ENCODE measurements at places on chromosomes 6 and 20. TPM values are rescaled to one million over a fixed set of nuclear protein-coding genes. Genes with fewer than 3 reads are reported as not detected.

Gene TNFRSF6B
- 0.10 TPM for total RNA-seq

Gene KIFC1
- 16.9 TPM for total RNA-seq

Gene TRIM15
- total RNA-seq: 0.12 TPM

Gene RPS21
- total RNA-seq: 1,943 TPM

Gene FLRT3
- total RNA-seq: 0.69 TPM

Gene VGLL2
- total RNA-seq: not detected

Gene PPP1R16B
- total RNA-seq: not detected

Gene SSTR4
- total RNA-seq: not detected

Gene LKAAEAR1
- not detected for total RNA-seq

Gene CTAGE9
- total RNA-seq: not detected

Gene SNAP91
- total RNA-seq: 0.67 TPM

Gene PPP1R14C
- total RNA-seq: not detected

Gene PRR3
- 9.6 TPM for total RNA-seq

Gene PSORS1C1
- total RNA-seq: 0.37 TPM

Gene HLA-DMA
- 1.2 TPM for total RNA-seq

Data from NCI-H460 (cell line).